ENCODE measurements at places on chromosomes 7 and 10.
A peak's percentile ranks its signal among the peaks of the same experiment; 100 is the strongest.

DNA sequence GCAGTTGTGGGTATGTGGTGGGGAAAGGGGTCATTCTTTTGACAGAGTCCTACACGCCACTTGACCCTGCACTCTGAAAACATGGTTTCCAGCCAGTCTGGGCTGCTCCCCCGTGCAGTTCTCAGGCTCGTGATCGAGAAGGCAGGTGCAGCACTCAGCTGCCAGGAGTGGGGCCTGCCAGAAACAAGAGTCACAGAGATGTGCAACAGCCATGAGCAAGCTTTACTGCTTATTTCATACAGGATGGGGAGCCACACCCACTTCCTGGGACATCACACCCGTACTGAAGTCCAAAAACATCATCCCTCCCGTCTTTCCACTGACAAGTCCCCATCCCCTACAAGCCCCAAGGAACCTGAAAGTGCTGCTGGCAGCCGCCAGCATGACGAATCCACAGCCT, 9.3 kb downstream of the ATG9B start:
- DNase-seq: no peak

DNA sequence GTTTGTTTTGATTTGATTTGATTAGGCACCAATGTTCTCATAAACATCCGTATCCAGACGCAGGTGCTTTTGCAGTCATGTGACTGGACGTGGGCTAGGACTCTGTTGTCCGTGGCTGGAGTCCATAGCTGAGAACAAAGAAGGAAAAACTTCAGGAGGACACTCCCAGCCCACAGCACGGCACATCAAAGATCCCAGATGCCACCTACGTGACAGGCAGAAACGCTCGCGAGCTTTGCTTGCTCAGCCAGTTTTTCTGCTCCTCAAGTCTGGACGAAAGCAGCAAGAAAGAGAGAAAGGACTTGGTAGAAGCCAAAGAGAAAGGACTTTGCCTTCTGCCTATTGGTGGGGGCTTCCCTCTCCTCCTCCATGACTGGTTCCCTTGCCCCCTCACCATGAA, 6.9 kb upstream of the ZKSCAN1 start:
- no peak for DNase-seq

- no peak for DNase-seq
These were observed 763 bp downstream of the PITX3 start for GRCh38 chr10:102240467-102241031.

GRCh38 chr7:1253681-1254181, 21.1 kb downstream of the UNCX start:
- no peak for DNase-seq

DNA sequence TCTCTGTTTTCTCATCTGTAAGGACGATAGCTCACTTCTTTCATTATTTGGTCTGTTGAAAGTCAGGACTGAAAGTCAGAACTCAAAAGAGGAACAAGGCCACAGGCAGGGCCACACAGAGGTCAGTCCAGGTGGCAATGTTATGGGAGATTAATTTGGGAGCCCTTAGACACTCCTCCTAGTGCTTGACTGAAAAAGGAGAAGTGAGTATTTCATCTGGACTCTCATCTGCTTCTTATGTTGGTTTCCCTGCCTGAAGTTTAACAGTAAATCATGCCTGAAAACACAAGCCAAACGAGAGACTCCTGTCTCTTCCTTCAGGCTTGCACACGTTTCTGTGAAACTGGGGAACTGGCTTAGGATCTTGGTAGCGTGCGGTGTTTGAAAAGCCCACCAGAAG, 248.5 kb downstream of the BUB3 start:
- DNase-seq: no peak

- DNase-seq: no peak
These were observed 82.1 kb downstream of the NDUFB2 start for GRCh38 chr7:140778568-140778967.

GRCh38 chr10:6186894-6187256, 15.9 kb upstream of the PFKFB3 start:
- DNase-seq: no peak

- no peak for DNase-seq
These were observed 87.2 kb upstream of the ZNF32 start for GRCh38 chr10:43735907-43736306.

DNA sequence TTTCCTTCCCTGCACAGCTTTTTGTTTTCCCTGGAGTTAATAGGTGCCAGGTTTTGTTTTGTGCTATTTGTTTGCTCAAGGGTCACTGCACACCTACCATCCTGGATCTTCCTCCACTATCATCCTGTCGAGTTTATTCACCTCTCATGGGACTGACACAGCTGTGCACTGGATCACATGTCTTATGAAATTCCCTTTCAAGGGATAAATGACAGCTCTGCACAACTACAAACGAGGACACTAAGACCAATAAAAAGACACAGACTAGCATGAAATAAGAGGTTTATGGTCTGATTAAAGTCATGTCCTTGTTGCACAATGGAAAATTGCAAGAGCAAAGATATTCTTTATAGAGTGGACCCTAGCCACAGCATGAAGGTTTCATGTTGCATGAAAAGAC, 76.7 kb upstream of the SFMBT2 start:
- no peak for DNase-seq

DNA sequence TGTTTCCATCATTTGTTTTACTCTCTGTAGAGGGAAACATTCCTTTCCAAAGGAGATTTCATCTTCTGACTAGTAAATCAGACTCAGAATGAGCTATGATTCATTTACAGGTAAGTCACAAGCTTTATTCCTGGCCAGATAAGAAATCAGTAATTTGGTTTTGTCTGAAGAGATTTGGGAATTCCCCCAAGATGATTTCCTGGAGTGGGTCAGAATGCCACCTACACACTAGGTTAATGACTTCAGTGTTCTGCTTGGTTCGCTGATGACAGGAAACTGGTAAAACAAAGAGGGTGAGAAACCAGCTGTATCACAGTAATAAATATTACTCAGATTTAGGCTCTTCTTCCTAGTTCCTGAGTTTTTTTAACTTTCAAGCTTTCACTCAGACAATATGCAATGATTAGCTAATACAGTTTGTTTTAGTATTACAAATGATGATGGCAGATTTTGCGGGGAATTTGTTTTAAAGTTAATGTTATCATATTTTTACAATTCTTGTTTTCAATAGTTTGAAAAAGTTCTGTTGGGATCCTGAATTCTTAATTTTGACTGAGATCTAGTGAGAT, 8.3 kb upstream of the ASZ1 start:
- DNase-seq: no peak

DNA sequence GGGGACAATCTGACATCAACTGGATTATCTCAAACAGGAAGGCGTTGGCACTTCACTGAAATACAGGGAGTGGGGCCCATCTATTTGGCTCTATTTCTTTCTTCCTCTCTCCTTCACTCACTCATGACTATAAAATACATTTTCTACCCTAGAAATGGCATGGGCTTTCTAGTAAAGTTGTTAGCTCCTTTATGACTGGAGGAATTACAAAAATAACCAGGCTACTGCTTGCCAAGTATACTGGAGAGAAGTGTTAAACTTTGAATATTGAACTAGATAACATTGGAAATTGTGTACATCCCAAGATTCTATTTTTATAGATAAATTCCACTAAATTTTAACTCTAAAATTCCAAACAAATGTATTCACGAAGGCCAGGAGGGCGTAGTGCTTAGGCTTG, 255.7 kb upstream of the SORCS1 start:
- no peak for DNase-seq

GRCh38 chr10:79360499-79361342, 13.5 kb downstream of the PPIF start:
- DNase-seq: no peak

DNA sequence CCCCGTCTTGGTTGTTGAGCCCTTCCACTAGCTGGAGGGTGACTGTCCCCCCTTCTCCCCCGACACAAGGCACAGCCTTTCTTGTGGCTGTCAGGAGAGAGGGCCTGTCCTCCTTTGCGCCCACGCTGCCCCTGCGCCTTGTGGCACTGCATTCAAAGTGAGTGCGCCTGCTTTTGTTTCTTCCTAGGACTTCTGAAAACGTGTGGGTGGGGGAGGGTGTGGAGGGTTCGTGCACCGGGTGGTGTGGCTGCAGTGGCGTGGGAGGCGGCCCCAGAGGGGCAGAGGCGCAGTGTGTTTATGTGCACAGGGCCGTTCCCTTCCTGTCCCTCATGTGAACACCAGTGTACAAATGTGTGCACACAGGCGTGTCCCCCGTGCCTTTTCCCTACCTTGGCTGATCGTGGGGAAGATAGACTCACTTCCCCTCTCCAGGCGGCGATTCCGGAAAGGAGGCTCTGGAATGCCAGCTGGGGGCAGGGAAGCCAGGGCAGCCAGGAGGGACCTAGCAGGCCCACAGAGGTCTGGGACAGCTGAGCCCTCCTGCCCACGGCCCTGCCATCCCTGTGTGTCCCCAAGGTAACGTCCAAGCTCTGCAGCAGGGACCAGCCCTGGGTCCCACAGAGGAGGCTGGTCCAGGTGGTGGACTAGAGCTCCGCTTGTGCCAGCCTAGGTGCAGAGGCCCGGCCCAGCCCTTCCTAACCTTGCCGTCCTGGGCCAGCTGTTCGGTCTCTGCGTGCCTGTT, 88.8 kb downstream of the LHPP start:
- no peak for DNase-seq

DNA sequence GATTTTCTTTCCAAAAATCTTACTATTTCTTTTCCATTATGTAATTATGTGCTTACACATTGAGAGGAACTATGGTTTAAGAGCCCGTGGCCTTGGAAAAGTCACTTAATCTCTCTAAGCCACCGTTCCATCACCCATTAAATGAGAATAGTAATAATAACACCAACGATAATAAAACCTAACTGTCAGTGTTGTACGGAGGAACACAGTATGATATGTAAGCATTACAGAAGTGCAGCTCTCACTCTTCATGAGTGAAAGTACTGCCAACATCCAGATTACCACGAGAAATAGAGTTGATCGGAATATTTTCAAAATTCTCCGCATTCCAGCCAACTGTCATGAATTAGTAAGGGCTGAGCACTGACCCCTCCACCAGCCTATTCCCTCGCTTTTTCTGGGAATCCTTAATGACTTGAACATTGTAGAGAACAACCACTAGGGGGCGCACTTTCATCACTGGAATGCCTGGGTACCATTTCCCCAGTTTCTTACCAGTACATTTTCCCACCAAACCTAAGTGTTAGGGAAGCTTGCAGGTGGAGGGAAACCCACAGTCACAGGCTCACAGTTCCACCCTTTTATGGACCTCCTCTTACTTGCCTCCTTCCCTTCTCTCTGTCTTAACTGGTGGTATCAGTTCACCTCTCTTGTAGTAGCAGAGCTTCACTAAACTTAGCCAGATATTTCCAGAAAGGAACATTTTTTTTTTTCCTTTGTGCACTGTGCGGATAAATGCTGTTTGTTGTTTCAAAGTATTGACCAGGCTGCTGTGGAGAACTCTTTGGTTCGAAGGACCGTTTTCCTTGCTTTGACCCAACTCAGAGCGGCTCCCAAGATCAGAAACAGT, 27.8 kb downstream of the NKX2-3 start:
- peak; percentile 53 for DNase-seq

DNA sequence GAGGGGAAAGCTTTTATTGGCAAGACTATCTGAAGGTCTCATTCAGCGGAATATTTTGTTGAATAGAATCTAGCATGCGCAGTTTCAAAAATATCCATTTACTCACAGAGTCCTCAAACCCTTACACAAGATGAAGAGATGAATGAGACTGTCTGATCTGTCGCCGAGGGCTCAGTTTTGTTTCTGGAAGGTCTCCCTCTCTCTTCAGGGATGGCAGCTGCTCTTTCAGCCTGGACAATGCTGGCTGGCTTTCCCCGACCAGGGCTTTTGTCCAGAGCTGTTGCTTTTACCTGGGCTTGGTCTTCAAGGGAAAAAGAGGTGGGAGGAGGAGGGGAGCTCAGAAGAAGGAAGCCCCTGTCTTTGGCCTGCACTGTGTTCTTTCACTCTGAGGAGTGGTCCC, 81.9 kb upstream of the BTBD16 start:
- no peak for DNase-seq

- peak; percentile 82 for DNase-seq
These were observed 89.0 kb downstream of the JMJD1C start for GRCh38 chr10:63376560-63377304.

DNA sequence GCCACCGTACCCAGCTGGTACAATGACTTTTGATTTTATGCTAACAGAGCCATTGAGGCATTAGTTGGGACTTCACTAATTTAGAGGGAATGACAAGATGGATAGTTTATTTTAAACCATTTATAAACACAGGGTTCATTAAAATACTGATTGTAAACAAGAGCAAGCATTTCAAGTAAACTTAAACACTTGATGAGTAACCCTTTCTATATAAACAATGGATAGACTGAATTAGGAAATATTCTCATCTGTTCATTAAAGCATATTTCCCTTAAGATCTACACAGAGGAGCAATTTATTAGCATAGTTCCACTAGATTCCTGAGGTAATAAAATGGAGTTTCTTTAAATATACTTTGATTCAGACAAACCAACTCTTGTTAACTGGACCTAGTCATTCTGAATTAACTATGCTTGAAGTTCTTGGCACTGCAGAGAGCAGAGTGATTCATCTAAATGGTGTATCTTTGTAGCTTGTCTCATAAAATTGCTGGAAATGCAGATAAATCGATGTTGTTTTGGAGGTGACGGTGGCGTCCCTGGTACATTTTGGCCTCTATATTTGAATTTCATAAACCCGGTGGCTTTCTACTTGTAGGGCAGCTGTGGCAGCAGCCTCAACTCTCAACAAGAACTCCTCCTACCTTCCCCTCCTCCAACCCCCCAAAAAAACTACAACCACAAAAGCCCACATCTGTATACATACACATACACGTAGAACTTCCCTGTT, 15.4 kb upstream of the VDAC2 start:
- peak; percentile 71 for DNase-seq
